ENCODE measurements at places on chromosomes 6 and 20.

GRCh38 chr6:1625794-1626435, 16.2 kb downstream of the FOXC1 start:
- DNase-seq: no peak

- DNase-seq: no peak
Measured at GRCh38 chr6:15735567-15736265, 72.9 kb upstream of the DTNBP1 start.

DNA sequence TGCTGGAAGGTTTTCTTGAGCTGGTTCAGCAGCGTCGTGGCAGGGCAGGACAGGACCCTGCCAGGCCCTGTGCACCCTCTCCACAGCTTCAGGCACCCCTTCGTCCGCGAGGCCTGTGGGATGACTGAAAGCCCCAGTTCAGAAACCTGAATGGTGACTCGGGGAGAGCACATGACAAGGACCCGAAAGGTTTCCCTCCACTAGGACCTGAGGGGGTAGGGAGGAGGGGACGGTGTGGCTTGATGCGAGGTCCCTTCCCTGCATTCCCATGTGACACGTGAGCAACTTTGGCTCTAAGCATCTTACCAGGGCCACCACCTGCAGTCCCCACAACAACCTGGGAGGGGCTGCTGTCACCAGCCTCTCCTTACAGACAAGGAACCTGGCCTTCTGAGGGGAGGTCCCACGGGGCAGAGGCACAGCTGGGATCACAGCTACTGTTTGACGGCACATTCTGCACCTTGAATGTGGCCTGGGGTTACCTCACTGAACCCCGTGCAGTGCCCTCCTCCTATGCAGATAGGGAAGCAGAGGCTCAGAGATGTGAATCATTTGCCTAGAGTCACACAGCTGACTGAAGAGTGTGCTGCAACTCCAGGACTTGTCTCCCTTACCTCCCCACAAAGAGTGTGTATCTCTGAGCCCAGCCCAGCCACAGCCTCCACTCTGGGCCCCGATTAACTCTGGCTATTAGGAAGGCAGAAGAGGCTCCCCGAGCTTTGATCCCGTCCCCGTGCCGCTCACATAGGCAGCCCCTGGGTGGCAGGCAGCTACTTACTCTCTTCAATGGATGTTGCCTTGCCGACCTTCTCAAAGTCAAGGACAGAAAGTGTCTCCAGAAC, 84.6 kb downstream of the PTPN1 start:
- DNase-seq: no peak

DNA sequence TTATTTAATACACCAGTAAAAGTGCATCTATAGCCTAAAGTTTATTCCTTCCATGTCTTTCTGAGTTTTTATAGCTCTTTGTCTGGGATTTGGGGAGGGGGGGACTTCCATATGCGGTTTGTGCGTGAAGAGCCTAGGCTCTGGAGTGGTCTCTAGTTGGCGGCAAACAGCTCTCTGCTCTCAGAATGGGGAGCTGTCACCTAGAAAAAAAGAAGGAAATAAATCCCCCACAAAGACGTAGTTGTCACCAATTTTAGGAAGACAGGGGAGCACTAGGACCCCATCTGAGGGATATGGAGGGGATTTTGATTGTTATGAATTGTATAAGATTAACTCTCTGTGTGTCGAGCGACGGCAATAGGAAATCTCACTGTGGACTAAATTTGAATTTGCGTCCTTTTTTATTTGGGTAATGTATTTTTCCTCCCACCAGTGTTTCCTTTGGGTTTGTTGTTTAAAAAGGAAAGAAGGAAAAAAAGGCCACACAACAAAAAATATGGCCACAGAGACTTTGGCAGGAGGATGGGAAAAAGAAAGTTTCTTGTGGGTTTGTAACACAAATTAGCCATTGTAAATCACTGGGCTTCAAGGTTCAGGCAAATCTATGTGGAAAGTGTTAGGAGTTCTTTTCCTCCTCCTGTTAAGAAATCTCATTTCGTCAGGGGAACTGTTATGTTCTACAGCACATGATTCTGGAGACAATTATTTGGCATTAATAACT, 7.4 kb downstream of the POU3F2 start:
- DNase-seq: no peak

DNA sequence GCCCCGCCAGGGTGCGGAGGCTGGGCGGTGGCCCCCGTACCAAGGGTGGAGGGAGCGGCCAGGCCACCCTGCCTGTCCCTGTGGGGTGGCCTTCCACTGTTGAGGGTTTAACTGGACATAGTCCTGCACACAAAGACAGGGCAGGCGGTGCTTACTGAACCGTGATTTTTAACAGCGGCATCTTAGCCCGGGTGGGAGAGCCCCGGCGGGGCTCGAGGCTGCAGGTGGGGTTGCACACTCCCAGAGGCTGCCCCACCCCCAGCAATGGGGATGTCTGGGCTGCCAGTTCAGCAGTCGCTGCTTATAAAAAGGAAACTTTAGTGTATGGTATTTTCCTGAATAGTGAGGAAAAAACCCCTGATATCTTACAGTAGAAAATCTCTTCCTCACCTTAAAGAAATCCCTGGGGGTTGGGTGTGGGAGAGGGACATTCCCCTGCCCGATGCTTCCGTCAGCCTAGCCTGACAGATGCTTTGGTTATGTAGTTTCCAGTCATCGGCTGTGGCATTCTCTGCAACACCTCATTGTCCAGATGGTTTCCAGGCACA, 79.4 kb downstream of the IRF4 start:
- DNase-seq: no peak
